Neuronal stem cell (in vitro differentiated cells): ENCODE measurements at places on chromosomes 16 and 17.

- H3K27ac ChIP-seq = no peak overlapping the region
- H3K36me3 ChIP-seq = no peaks in the 10 kb centered on the region
- DNase-seq = no peak
- no peaks in the 10 kb centered on the region for H3K4me1 ChIP-seq
- H3K4me3 ChIP-seq = no peak overlapping the region
These were observed 17.7 kb downstream of the KSR1 start for GRCh38 chr17:27473748-27474609.

DNA sequence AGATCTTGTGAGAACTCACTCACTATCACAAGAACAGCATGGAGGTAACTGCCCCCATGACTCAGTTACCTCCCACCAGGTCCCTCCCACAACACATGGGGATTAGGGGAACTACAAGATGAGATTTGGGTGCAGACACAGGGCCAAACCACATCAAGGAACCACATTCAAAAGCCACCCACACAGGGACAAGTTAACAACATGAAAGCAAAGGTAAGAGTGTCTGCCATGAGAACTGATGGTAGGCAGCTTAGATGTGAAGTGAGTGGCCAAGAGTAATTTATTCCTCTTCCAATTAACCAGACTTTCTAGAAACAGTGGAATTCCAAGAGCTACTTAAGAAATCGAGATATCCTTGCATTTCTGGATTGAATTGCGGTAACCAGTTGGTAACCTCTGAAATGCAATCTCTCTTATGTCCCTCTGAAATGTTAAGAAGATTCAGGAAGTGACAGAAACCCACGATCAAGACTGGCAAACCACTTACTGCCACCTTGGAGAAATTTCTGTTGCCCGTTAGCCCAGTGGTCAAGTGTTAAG is 167.4 kb upstream of the CACNG5 start:
- H3K4me1 ChIP-seq = no peaks in the 10 kb centered on the region
- H3K27me3 ChIP-seq = no peaks in the 10 kb centered on the region
- H3K36me3 ChIP-seq = no peaks in the 10 kb centered on the region

GRCh38 chr16:13630374-13630773 is 289.6 kb upstream of the ERCC4 start:
- no peaks in the 10 kb centered on the region for H3K4me1 ChIP-seq
- no peaks in the 10 kb centered on the region for H3K36me3 ChIP-seq
- no peak overlapping the region for H3K27ac ChIP-seq
- no peaks in the 10 kb centered on the region for H3K27me3 ChIP-seq
- DNase-seq = no peak

GRCh38 chr16:79209308-79209707 is 391.2 kb downstream of the MAF start:
- H3K4me3 ChIP-seq = no peak overlapping the region
- H3K36me3 ChIP-seq = no peaks in the 10 kb centered on the region
- H3K27ac ChIP-seq = no peak overlapping the region
- H3K27me3 ChIP-seq = no peaks in the 10 kb centered on the region

- no peak overlapping the region for H3K27ac ChIP-seq
- H3K27me3 ChIP-seq = no peaks in the 10 kb centered on the region
- peaks cover 2% of the 10 kb centered on the region for H3K36me3 ChIP-seq
- H3K4me1 ChIP-seq = peaks cover 34% of the 10 kb centered on the region
These were observed 1.3 kb downstream of the TIMP2 start for GRCh38 chr17:78923660-78924453.

DNA sequence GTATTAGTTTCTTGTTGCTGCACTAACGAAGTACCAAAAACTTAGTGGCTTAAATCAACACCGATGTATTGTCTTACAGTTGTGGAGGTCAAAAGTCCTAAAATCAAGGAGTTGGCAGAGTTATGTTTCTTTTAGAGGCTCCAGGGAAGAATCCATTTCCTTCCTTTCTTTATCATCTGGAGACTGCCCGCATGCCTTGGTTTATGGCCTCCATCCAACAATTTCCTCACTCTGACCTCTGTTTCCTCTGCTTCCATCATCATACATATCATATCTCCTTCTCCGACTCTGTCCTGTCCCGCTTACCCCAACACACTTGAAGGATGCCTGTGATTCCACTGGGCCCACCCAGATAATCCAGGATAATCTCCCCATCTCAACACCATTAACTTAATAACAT is 627.8 kb downstream of the KCNJ2 start:
- H3K27ac ChIP-seq = no peak overlapping the region

- no peak for DNase-seq
- peaks cover 98% of the 10 kb centered on the region for H3K36me3 ChIP-seq
- H3K27ac ChIP-seq = no peak overlapping the region
- H3K27me3 ChIP-seq = no peaks in the 10 kb centered on the region
These were observed 35.1 kb downstream of the MARF1 start for GRCh38 chr16:15607700-15608396.
